Stimulated activated CD4-positive, alpha-beta T cell treated with anti-CD3 and anti-CD28 coated beads, Interleukin-2, amount 100 ng/mL, for 24 hours (primary cell): ENCODE measurements at places on chromosomes 12 and 14.

DNA sequence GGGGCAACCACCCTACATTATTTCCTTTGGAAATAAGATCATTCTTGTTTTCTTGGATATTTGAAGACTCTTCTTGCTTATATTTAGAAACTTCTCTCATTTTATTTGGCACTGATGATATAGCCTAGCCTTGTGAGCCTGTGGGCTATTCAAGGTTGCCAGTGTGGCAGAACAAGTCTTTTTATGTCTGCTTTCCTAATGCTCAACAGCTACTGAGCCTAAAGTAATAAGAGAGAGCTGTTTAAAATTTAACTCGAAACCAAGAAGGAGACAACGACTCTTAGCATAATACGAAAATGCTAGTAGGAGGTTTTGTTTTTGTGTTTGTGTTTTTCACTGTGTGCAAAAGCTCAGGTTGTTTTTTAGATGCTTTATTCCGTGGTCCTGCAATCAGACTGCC, 104.0 kb upstream of the CPM start:
- no peak for DNase-seq

DNA sequence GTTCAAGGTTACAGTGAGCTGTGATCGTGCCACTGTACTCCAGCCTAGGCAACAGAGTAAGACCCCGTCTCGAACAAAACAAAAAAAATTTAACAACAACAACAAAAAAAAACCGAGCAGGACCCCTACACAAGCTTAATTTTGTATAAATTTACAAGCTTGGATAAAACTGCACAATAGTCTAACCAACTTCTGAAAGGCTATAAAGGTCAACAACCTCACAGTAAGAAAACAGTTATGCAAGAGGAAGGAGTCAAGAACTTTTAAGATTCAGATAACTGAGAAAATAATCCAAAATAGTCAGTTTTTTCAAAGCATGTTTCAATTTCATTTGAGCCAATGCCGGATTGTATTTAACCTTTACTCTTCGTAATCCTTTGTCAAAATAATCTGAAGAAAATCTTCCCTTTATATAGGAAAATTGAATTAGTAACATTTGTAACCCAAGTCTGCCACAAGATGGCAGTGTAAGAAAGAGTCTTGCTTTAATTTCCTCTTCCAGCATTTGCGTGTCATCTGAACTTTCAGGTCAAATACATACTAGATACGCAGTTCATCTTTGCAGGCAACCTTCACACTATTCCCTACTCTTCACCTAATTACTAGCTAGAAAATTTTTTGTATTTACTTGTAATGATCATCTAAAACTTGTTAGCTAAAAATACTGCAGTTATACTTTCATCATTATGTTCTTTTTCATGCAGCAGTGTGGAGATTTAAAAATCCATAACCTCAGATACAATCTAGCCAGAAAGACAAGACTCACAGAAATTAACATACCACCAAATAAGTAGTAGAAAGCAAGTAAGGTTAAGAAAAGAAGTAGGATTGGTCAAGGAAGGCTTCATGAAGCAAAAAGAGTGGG, 5.8 kb downstream of the CCNB1IP1 start:
- no peak for DNase-seq

- no peak for DNase-seq
These were observed 7.8 kb downstream of the P2RX4 start for GRCh38 chr12:121217761-121218160.

GRCh38 chr14:39212693-39213092, 21.0 kb upstream of the MIA2 start:
- DNase-seq, result no peak

GRCh38 chr14:104227806-104228205, 89.4 kb downstream of the KIF26A start:
- DNase-seq, result no peak

DNA sequence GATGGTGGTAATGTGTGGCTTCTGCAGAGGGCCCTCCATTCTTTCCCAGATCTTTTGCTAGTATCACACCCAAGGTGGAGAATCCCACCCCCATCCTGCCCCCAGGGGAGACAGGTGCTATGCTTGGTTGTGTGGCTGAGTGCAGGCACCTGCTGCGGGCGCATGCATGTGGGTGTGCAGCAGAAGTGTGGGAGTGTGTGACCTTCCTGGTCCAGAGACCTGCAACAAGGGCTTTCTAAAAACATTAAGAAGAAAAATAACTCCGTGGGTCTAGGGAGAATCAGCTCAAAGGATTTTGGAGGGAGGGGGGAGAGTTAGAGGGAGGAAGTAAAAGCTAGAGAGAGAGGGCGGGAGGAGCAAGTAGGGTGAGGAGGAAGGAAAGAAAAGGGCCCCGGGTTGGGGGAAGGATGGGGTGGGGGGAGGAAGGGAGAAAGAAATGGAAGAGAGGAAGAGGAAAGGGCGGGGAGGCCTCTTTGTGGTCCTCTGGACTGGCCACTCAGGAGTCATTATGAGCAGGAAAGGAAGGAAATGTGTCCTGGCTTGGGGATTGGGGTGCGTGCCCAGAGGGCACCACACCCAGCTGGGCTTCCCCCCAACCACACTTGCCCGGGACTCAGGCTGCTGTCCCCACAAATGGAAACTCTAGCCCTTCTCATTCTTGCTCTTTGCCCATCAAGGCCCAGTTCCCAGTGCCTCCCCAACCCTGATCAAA, 3.1 kb upstream of the FIGNL2 start:
- DNase-seq, result no peak

GRCh38 chr12:6773590-6774351, 1.5 kb downstream of the LAG3 start:
- peak; percentile 65 for DNase-seq
